ENCODE measurements at places on chromosomes 4 and X.

DNA sequence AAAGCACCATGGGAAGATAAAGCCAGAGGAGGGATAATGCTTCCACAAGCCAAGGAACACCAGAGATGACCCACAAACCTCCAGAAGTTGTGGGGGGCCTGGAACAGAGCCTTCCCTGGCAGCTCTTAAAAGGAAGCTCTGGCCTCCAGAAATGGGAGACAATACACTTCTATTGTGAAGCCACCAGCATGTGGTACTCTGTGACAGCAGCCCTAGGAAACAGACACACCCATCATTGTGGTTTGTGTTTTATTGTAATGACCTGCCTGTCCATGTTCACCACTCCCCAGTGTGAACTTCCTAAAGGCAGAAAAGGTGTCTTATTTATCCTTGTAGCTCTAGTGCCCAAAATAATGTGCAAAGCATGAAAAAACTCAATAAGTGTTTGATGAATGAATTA, 264.1 kb upstream of the GATB start:
- DNase-seq = no peak

DNA sequence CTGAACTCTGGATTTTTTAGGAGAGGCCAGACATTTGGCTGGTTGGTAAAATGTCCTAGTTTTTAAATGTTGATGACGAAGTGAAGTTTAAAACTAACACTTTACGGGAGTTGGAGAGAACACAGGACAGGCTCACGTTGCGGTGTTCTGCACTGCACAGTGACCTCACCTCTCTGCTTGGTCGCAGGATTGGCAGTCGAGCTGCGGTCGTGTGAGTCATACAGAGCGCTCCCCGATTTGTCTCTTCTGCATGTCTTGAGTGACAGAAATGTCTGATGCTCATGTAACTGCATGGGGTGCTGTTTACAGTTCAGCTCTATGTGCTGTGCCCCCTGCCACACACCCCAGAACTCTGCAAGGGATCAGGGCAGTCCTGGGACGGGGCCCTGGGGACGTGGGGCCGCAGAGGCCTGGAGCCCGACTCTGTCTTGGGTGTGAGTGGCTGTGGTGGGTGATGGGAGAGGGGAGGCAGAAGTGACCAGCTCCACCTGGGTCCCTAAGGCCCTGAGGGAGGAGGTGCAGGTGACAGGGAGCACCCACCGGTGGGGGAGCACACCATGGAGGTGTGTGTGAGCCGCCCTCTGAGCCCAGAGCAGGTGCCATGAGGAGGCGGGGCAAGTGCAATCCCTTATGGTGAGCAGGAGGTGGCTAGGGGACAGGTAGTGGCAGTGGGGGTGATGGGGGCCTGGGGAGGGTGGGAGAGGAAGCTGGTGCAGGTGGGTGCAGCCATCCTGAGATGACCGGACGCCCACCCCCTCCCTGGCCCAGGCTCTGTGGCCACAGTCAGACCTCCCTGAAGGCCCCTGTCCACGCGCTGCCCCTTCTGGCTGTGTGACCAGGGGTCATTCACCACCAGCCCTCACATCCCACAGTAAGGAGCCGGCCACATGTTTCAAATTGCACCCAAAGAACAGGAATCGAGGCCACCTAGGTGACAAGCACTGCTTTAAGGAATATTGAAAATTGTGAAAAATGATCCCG, 77.9 kb upstream of the ADRA2C start:
- DNase-seq = no peak

DNA sequence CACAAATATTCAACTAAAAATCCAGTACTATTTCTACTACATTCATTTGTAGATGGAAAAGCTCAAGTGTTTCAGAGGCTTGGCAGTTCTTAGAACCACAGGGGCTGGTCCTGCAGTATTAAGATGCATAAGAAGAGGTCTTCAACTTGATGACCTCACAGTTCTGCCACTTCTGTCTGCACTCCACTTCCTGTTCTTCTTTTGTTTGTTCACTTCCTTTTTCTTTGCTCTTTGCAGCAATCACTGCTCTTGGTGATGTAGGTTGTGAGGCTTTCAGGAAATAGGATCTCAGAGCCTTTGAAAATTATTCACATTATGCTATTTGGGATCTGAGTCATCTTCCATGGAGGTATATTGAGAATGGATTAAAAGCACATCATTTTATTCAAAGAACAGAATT, 602.0 kb upstream of the CPEB2 start:
- DNase-seq = no peak

- DNase-seq = no peak
Measured at GRCh38 chr4:177266506-177266905, 43.2 kb upstream of the NEIL3 start.

DNA sequence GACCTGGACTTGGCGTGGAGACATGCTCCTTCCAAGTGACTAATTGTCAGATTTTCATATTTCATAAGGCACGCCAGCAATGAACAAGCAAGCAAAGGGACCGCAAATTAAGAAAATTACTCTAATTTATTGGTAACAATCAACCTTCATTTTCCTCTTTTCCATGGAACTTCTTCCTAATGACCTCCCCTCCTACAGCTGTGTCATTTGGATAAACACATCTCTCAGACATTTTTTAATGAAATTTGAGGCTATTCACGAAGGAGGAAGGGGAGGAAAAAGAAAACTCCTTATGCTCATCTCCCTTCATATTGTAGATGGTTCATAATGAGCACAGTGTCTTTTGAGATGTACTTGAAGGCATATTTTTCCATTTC, 38.6 kb upstream of the TLR3 start:
- DNase-seq = no peak

DNA sequence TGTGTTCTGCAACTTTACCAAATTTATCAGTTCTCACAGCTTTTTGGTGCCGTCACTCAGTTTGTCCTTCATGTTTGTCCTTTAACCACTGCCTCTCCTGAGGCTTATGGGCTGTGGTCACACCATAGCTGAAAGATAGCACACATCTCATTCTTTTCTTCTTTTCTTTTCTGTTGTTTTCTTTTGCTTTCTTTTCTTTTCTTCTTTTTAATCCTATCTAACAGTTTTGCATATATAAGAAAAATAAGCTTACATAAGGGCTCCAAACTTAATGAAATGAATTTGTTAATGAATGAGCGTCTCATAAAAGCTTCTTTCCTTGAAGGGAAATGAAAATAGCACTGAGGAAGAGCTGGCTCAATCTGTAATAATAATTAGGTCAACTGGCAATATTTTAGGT, 1061.2 kb downstream of the PCDH18 start:
- DNase-seq = no peak

- peak; percentile 42 for DNase-seq
Measured at GRCh38 chr4:159248384-159249178, 145.7 kb downstream of the RAPGEF2 start.

- DNase-seq = no peak
Measured at GRCh38 chr4:92520563-92520962, 216.8 kb downstream of the GRID2 start.

- DNase-seq = peak; percentile 64
Measured at GRCh38 chr4:80362578-80363181, 27.1 kb downstream of the CFAP299 start.

GRCh38 chrX:48520455-48520854, 1.2 kb upstream of the EBP start:
- no peak for DNase-seq

GRCh38 chr4:65917486-65917885, 247.2 kb upstream of the EPHA5 start:
- no peak for DNase-seq

DNA sequence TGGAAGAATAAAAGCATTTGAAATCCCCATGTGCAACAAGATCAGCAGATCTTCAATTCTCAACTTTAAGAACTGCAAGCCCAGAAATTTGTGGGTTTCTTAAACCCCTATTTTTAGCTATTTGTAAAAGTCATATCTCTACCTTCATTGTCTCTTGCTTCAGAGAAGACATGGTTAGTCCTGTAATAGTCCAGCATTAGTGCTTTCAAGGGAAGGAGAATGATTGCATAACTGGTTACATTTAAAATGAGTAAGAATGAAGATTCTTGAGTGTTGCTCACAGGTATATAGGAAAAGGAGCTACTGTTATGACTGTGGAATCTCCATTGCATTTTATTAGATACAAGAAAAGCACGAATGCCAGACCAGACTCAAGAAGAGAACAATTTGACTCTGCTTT, 84.0 kb downstream of the CCSER1 start:
- no peak for DNase-seq

DNA sequence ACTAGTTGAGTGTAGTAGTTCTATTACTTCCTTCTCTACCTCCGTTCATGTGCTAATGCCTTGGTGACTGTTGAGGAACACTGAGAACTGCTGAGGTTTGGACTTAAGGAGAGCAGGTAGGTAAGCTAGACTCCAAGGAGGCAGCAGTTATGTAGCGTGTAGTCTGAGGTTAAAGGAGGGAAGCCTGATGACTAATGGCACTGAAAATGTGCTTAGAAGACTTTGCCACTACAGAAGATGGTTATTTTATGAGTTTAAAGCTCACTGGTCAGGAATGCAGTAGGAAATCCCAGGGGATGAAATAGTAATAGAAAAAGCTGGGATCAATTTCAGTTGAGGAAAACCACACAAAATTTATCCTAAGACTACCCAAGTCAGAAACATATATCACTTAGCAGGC, 1077.3 kb downstream of the RAPGEF2 start:
- DNase-seq = no peak

- DNase-seq = no peak
Measured at GRCh38 chrX:28613558-28613957, 26.3 kb downstream of the IL1RAPL1 start.

DNA sequence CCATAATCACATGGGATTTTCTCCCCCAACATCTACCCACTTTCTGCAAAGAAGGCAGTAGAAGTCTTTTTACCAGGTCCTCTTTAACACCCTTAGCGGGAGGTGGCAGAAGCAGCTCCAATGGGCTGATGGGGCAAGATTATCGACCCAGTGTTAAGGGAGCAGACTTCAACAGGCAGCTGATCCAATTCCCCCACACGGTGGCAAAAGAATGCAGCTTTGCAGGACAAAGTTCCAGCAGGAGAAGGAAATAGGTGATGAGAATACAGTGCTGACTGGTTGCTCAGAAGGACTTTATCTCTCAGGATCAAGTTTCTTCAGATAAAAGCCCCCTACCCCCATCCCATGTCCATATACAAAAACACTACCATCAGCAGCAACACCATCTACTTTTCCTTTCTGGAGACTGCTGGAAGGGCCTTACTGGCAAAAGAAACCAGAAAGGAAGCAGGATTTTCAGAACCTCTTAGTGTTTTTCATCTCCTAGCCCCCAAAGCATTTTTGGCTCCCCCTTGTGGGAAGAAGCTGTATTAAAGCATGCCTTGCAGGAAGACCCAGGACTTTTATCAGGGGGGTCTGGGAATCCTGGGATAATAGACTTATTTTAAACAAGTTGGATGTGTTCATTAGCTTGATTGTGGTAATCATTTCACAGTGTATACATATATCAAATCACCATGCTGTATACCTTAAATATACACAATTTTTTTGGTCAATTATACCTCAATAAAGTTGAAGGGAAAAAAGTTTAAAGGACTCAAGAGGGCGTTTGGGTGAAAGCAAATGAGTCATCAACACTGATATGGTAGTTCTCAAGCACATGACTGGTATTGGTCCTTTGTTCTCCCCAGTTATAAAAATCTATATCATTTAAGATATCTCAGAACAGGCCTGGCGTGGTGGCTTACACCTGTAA, 146.4 kb downstream of the GPC3 start:
- DNase-seq = no peak

- no peak for DNase-seq
Measured at GRCh38 chr4:70600977-70601376, 8.9 kb downstream of the AMBN start.

Data from T47D (cell line).